ENCODE measurements at places on chromosomes 4 and X.

- no peak for DNase-seq
- H3K36me3 ChIP-seq: no peaks in the 10 kb centered on the region
- no peak overlapping the region for H3K27ac ChIP-seq
- H3K27me3 ChIP-seq: no peaks in the 10 kb centered on the region
- H3K4me3 ChIP-seq: no peak overlapping the region
- H3K4me1 ChIP-seq: no peaks in the 10 kb centered on the region
Observed at GRCh38 chr4:182752158-182752910, 164.9 kb downstream of the DCTD start.

GRCh38 chr4:187464573-187464972 lies 531.0 kb upstream of the ZFP42 start:
- no peaks in the 10 kb centered on the region for H3K4me1 ChIP-seq
- H3K27me3 ChIP-seq: no peaks in the 10 kb centered on the region
- no peak for DNase-seq
- H3K36me3 ChIP-seq: no peaks in the 10 kb centered on the region
- H3K4me3 ChIP-seq: no peak overlapping the region

GRCh38 chrX:103573202-103573601 lies 12.1 kb upstream of the TCEAL4 start:
- H3K4me1 ChIP-seq: no peaks in the 10 kb centered on the region
- H3K4me3 ChIP-seq: no peak overlapping the region
- DNase-seq: no peak
- no peaks in the 10 kb centered on the region for H3K36me3 ChIP-seq
- no peaks in the 10 kb centered on the region for H3K27me3 ChIP-seq

DNA sequence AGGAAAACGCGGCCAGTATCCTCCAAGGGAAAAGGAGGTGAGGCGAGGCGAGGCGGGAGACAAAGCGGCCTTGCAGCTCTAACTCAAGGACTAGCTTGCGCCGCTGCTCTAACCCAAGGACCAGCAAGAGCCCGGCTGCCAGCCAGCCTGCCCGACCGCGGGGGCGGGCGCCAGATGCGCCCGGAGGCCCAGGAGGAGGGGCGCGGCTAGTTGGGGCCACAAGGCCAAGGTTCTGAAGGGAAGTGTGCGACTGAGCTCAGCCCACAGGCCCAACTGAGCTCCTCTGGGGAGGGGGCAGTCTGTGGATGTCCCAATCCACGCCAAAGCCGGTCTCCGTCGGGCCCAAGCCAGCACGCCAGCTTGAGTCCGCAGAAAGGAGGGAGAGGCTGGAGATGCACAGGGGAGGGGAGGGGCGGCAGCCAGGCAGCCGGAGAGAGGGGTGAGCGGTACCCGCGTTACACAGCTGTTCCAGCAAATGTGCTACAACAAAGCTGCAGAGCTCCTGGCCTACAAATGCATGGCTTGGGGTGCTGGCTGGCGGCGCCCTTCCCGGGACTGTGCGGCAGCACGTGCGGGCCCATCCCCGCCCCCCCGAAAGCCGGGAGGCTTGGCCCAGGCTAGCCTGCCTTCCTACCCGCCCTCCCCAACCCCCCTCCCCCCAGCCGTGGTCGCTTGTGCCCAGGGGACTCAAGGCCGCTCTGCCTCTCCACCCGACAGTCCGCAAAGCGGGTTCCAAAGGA lies 637 bp downstream of the AMER1 start:
- peak overlapping the region; percentile 91 for H3K27ac ChIP-seq
- H3K36me3 ChIP-seq: no peaks in the 10 kb centered on the region
- DNase-seq: peak; percentile 69
- H3K4me3 ChIP-seq: peak overlapping the region; percentile 66
- peaks cover 13% of the 10 kb centered on the region for H3K4me1 ChIP-seq

DNA sequence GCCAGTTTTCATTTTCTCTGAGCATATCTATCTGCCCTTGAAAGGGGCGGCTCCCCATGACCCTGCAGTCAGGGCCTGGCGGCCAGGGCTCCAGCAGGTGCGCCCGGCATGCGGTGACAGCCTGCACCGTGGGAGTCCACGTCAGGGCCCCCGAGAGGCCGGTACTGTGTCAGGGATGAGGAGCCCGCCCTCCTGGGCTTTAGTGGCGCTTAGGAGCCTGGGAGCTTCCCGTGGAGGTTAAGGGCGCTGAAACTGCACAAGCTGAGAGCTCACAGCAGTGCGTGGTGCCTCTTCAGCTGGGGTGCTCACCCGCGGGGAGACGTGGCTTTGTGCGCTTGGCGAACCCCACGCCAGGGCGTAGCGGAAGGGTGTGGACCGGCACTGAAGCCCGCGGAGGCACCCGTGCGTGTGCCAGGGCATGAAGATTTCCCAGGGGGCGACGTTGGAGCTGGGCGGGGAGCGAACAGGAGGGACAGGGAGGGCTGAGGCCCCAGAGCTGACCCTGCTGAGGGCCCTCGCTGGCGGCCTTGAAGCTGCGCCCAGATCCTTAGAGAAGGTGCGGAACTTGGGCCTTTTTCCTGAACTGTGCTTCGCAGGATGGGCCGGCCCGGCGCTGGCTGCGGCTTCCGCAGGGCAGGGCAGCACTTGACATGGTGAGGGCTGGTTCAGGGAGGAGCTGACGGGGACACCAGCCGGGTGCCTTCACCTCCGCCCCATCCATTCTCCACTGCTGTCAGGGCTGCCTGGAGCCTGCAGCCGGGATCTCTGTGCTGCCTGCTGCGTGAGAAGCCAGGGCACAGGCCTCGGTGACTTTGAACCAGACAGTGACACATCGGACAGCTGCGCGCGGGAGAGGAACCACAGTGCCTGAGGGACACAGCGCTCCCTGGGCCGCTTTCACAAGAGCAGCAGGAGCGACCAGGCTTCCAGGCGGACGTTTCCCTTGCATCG lies 32.9 kb downstream of the HTT-AS start:
- no peaks in the 10 kb centered on the region for H3K27me3 ChIP-seq
- H3K4me1 ChIP-seq: peaks cover 40% of the 10 kb centered on the region
- peak overlapping the region; percentile 52 for H3K27ac ChIP-seq
- no peak for DNase-seq
- H3K4me3 ChIP-seq: peak overlapping the region; percentile 53
- H3K36me3 ChIP-seq: no peaks in the 10 kb centered on the region

DNA sequence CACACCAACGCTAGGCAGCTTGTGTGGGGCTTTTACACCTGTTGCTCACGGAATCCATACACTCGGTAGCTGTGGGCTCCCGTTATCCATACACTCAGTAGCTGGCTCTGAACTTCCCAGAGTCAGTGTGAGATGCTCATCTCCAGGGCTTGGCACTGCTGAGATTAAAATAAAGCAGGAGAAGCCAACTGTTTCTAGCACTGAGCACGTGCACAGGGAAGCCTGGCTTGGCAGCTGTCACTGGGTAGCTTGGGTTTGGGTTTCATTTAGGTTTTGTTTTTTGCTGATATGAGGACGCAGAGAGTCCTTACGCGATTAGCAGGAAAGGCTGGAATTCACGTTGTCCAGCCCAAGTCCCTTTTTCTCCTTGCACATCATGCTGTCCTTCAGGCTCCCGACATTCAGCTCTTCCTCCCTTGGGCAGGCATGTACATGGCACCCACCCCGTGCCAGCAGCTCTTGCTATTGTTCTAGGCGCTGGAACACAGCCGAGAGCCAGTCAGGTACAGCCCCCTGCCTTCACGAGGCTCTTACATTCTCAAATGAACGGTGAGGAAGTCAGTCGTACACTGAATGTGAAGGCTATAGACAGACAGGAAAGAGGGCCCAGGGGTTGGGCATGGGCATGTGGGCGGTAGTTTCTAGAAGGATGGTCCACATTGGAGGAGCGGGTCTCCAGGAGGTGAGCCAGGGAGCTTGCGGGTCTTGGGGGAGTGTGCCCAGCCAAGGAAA lies 25.9 kb downstream of the NSG1 start:
- H3K27me3 ChIP-seq: no peaks in the 10 kb centered on the region
- peaks cover 9% of the 10 kb centered on the region for H3K4me1 ChIP-seq
- no peak overlapping the region for H3K27ac ChIP-seq
- DNase-seq: no peak
- H3K36me3 ChIP-seq: peaks cover 31% of the 10 kb centered on the region

DNA sequence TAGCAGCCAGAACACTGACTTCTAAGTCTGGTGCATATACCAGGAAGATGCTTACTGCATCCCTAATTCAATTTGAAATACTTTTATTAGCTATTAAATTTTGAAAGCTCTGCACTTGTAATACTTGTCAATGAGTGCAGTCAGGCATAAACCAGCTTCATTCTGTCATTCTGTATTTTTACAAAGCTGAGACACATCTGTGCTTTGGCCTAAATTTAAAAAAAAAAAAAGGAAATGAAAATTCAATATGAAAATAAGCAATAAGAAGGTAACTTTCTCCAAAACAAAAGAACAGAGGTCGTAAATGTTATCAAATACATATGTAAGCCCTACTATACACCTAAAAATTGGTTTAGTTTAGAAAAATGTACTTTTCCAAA lies 7.0 kb downstream of the SMIM14 start:
- no peaks in the 10 kb centered on the region for H3K27me3 ChIP-seq
- peaks cover 6% of the 10 kb centered on the region for H3K36me3 ChIP-seq
- no peak for DNase-seq
- no peak overlapping the region for H3K27ac ChIP-seq
- H3K4me3 ChIP-seq: no peak overlapping the region

GRCh38 chrX:108511721-108512120 lies 72.1 kb downstream of the COL4A5 start:
- H3K4me1 ChIP-seq: no peaks in the 10 kb centered on the region
- H3K4me3 ChIP-seq: no peak overlapping the region
- no peaks in the 10 kb centered on the region for H3K36me3 ChIP-seq
- no peaks in the 10 kb centered on the region for H3K27me3 ChIP-seq
- no peak overlapping the region for H3K27ac ChIP-seq

- H3K27ac ChIP-seq: no peak overlapping the region
- H3K36me3 ChIP-seq: no peaks in the 10 kb centered on the region
- no peaks in the 10 kb centered on the region for H3K4me1 ChIP-seq
Observed at GRCh38 chr4:85964298-85964697, 395.6 kb downstream of the MAPK10 start.

Data from suprapubic skin (tissue), 4 donors.